ENCODE measurements at places on chromosomes 11 and 22. TPM values are rescaled to one million over a fixed set of nuclear protein-coding genes. Genes with fewer than 3 reads are reported as not detected.

FGF4 gene
- total RNA-seq: not detected

NAALAD2 gene
- total RNA-seq: not detected

PTPN5 gene
- not detected for total RNA-seq

OR51E2 gene
- total RNA-seq: not detected

MRGPRX3 gene
- not detected for total RNA-seq

MS4A4A gene
- total RNA-seq: not detected

A4GALT gene
- total RNA-seq: 15.2 TPM

FAM227A gene
- total RNA-seq: 0.64 TPM

MCAT gene
- 15.9 TPM for total RNA-seq

GAL3ST1 gene
- total RNA-seq: 9.9 TPM

TSSK2 gene
- not detected for total RNA-seq

TUBA8 gene
- total RNA-seq: 0.25 TPM

CD248 gene
- not detected for total RNA-seq

TBC1D10A gene
- 9.4 TPM for total RNA-seq

GALR3 gene
- not detected for total RNA-seq

SLC15A3 gene
- total RNA-seq: not detected

HYOU1 gene
- total RNA-seq: 45.4 TPM

ASPHD2 gene
- total RNA-seq: 1.1 TPM

FOLR2 gene
- total RNA-seq: not detected

IL18BP gene
- total RNA-seq: 3.6 TPM

TEAD1 gene
- total RNA-seq: 84.1 TPM

OR4A16 gene
- total RNA-seq: not detected

MAPK8IP2 gene
- 2.9 TPM for total RNA-seq

LDHAL6A gene
- not detected for total RNA-seq

UPB1 gene
- not detected for total RNA-seq

ESAM gene
- total RNA-seq: 14.9 TPM

ABCG4 gene
- 0.36 TPM for total RNA-seq

ARHGAP32 gene
- total RNA-seq: 4.8 TPM

RTN4RL2 gene
- 94.8 TPM for total RNA-seq

CBL gene
- 9.4 TPM for total RNA-seq

DUSP18 gene
- total RNA-seq: 5.3 TPM

OR10D3 gene
- total RNA-seq: not detected

EHF gene
- total RNA-seq: 0.48 TPM

LRP5 gene
- 48.5 TPM for total RNA-seq

ACR gene
- 0.11 TPM for total RNA-seq

ARRB1 gene
- total RNA-seq: 10.6 TPM

HBG1 gene
- not detected for total RNA-seq

RAB39A gene
- total RNA-seq: 0.59 TPM

FAM118B gene
- total RNA-seq: 15.9 TPM

MPPED2 gene
- total RNA-seq: not detected

TMEM121B gene
- total RNA-seq: 0.19 TPM

BRSK2 gene
- 6.2 TPM for total RNA-seq

GNAZ gene
- 1.9 TPM for total RNA-seq

DEUP1 gene
- not detected for total RNA-seq

RCE1 gene
- total RNA-seq: 54.3 TPM

HEPHL1 gene
- total RNA-seq: not detected

GAB4 gene
- total RNA-seq: not detected

XKR3 gene
- total RNA-seq: not detected

RBFOX2 gene
- 28.7 TPM for total RNA-seq

KLHL22 gene
- 10.2 TPM for total RNA-seq

SSH3 gene
- 25.4 TPM for total RNA-seq

SEZ6L gene
- total RNA-seq: not detected

VPREB1 gene
- not detected for total RNA-seq

OR56A1 gene
- total RNA-seq: not detected
